ENCODE measurements at places on chromosomes 5 and 9.

DNA sequence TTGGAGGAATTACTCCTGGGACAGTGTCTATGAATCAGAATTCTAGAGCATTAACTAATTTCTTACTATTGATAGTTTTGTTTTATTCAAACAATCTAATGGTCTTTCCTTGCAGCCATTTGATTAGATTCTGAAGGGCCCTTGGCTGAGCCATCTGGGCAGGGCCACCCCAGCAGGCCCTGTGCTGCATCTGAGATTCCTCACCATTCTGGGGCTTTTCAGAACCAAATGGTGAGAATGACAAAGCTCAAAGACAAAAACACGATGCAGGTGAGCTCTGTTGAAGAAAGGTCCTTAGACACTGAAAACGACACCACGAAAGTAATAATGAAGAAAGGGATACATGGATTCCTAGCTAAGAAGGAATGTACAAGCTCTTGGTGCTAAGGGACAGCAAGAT is 321.0 kb upstream of the IRX4 start:
- no peak for DNase-seq

- peak; percentile 56 for DNase-seq
Observed at GRCh38 chr5:126198531-126198930, 224.7 kb upstream of the GRAMD2B start.

DNA sequence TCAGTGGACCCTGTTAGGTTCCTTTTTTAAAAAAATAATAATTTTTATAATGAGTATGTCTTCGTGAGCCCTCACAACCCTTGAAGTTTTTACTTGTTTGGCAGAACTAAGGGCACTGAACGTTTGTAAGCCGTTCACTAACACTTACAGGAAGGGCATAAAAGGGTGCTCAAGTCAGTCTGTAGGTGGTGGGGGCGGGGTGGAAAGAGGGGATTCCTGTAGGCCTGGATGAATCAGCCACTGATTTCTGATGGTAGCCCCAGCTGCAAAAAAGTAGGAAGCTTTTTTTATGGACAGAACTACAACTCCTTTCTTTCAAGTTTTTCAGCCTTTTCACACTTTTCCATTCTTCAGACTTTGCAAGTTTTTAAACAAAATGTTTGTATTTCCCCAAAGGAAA is 35.8 kb downstream of the PIK3R1 start:
- no peak for DNase-seq

DNA sequence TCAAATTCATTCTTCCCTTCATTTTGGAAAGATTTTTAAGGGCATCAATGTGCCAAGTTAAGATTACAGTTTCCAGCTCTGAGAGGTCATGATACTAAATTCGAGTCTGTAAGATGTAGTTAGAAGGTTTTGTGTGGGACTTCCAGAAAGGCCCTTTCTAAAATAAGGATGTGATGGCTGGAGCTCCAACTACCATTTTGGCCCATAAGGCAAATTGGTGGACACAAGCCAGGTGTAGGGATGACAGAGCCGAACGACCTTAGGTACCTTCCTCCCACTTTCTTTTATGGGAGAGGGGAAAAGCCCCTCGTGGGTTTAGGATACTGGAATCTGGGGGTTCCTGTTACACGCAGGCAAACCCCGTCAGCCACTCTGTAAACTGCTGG is 54.3 kb upstream of the PTPDC1 start:
- no peak for DNase-seq

- DNase-seq = no peak
Observed at GRCh38 chr9:129166623-129167557, 11.2 kb downstream of the IER5L start.

GRCh38 chr9:113822315-113822714 is 53.8 kb upstream of the ZNF618 start:
- no peak for DNase-seq

- no peak for DNase-seq
Observed at GRCh38 chr5:176530393-176530982, 6.7 kb downstream of the RNF44 start.

DNA sequence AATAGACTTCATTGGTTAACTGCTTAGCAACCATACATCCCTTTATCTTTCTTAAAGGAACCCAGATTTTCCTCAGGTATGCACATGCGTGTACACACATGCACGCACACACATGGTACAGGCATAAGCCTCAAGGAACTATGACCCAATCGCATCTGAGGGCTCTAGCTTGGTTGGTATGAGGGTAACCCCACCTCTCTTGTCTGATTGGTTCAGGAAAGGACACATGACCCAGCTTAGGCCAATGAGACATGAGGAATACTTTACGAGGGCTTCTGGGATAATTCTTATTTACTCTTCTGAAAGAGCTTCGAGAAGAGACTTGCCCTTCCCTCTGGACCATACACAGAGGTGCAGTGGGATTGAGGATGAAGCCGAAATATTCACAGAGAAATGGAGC is 141.9 kb downstream of the FRMD3 start:
- no peak for DNase-seq

- no peak for DNase-seq
Observed at GRCh38 chr5:9707732-9708462, 77.7 kb upstream of the TAS2R1 start.

- DNase-seq = peak; percentile 50
Observed at GRCh38 chr5:39714036-39714698, 289.4 kb upstream of the DAB2 start.

DNA sequence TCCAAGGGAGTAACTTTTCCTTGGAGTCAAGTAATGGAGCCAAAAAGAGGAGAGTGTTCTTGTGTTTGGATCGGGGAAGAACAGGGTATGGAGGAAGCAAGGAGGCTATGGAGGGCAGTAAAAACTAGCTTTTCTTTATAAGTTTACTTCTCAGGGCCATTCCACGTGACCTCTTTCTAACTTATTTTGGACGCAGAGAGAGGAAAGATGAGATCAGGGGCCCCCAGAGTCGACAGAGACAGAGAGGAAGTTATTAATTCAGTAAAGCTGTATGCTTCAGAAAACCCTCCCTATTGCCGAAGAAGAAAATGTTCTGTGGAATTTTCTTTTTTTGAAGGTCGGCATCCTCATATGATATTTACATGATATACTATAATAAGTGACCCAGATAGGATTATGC is 233.8 kb upstream of the MPDZ start:
- DNase-seq = no peak

GRCh38 chr5:68265347-68265746 is 49.8 kb downstream of the PIK3R1 start:
- DNase-seq = no peak

DNA sequence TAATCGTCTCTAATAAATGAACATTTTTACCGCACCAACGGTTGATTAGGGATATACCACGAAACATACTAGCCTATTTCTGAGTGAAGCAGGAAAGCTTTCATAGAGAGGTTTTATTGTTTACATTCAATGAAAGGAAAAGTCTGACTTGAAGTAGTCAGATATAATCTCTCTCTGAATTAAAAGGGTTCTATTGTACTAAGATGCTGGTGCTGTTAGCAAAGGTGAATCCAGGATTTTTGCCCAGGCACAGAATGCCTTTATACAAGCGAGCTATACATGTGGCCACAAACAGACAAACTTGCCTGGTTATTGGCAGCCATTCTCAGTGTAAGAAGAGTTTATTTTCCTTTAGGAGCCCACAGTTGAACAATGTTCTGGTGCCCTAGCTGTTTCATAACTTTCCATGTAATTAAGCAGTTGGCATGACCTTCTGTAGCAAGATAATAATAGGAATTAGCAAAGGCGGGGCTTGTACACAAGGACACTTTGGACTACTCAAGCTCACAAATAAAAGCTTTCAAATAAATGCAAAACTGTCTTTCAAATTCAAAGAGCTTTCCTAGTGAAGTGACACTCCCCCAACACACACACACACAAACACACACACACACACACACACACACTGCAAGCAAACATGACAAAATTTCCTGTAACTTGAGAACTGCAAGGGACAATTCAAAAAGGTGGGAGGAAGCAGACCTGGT is 198.7 kb upstream of the MAP3K1 start:
- DNase-seq = no peak

DNA sequence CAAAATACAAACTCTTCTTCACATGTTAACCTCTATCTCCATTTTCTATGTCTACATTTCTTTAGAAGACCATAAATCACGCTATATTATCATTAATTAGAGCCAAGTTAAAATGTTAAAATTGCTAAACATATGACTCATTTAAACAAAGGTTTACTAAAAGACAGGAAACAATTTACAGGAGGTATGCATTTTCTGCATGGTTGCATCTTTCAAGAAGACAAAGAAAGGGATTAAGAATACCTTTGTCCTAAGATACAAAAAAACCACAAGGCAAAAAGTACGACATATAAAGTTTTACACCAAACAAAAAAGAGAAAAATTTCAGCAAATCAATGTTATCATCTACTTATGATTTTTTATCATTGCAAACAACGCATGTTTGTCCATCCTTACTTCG is 324.4 kb downstream of the PDE4D start:
- DNase-seq = no peak

DNA sequence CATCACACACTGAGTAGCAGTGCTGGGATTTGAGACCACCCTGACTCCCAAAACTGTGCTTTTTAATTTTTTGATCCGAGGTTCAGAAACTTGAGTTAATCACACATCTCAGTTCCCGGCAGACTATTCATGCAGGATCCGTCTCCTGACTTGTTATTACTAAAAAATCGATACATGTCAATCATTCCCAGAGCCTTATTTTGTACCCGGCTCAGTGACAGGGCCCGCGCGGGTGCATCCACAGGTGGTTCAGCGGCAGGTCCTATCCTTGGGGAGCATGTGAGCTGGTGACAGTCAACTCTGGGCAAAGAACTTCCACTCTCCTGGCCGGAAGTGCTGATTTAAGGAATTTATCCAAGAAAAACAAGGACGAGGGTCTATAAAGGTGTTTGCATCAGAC is 95.9 kb upstream of the MVB12B start:
- DNase-seq = no peak

DNA sequence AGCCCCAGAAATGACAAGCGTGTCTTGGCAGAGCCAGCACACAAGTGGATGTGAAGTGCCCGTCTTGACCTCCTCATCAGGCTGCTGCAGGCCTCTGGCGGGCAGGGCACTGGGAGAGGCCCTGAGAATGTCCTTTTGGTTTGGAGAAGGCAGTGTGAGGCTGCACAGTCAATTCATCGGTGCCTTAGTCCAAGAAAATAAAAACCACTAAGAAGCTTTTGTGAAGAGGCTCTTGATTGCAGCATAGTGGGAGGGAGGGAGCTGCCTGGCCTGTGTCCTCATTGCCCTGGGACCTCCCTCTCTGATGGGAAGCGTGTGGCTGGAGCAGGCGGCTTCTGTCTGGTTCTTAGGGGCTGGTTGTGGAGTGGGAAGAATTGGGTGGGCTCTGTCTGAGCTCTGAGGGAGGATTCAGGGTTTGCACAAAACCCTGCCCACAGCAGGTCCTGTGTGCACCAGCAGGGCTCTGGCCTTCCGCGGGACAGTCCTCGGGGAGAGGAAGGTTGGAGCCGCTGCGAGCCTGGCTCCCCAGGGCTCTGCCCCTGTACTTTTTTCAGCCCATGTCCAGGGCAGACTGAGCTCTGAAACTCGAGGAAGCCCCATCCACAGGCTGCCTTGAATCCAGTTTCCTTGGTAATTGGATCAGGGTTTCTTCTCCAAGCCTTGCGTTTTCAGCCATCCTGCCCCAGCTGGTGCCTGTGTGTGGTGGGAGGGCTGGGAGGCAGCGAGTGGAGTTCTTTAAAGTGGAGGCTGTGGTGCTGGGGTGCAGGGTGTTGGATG is 1.1 kb downstream of the HRCT1 start:
- no peak for DNase-seq

DNA sequence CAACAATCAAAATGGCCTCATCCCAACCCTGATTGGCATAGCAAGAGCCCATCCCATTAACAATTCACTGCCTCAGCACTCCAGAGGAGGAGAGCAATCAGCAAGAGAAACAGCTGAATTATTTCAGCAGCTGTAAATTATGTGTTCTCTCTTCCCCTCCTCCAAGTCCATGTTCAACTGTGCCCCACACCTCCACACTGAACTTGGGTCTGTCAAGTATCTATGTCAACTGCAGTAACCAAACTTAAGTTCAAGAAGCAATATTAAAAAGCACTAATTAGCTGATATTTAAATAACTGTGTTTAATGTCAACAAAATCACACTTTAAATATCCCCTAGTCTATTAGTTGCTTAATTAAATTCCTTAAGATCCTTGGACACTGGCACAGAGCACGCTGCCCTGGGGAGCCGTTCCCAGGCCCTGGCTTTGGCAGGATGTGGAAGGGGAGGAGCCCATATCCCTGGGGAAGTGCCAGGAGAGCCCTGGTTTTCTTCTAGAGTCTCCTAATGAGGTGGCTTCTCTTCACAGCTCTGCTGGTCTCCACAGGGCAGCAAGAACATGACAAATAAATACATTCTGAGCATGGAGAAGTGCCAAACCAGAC is 50.6 kb downstream of the SIL1 start:
- DNase-seq = no peak

- no peak for DNase-seq
Observed at GRCh38 chr5:140977003-140977402, 10.7 kb downstream of the PCDHAC2 start.

DNA sequence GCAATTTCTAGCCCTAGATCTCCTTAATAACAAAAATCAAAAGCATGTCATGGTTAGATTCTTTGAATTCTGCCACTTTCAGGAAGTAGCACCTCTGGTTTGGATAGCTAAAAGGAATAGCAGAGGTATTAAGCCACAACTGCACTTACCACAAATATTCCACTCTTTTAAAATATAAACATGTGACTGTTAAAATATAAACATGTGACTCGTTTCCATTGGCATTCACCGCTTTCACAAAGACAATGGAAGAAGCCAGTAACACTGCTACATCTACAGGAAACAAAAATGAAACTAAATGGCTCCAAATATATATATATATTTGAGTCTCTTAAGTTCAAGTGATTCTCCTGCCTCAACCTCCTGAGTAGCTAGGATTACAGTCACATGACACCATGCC is 222.9 kb downstream of the ARL15 start:
- DNase-seq = no peak

DNA sequence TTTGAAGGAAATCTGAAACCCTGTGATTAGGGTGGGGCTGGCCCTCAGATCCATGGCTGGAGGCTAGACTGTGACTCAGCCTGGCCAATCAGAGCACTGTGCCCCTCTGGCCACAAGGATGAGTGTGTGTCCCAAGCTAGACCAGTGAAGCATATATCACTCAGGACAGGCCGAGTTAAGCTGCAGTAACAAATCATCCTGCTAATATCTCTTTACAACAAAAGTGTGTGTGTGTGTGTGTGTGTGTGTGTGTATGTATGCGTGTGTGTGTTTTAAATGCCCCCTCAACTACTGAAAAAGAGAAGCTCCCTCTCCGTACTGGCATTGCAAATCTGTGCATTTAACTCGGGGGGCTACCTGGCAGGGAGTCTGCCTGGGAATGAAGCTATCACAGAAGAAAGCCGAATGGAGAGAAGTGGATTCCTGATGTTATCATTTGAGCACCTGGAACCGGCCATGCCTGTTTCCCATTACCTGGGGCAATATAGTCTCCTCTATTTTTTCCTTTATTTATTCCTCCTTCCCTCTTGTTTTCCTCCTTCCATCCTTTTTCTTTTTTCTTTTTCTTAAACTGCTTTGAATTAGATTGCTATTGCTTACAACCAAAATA is 25.6 kb downstream of the STC2 start:
- DNase-seq = no peak

GRCh38 chr9:91992461-91993041 is 42.5 kb upstream of the ROR2 start:
- no peak for DNase-seq
